ENCODE measurements at places on chromosomes 5 and 9.

DNA sequence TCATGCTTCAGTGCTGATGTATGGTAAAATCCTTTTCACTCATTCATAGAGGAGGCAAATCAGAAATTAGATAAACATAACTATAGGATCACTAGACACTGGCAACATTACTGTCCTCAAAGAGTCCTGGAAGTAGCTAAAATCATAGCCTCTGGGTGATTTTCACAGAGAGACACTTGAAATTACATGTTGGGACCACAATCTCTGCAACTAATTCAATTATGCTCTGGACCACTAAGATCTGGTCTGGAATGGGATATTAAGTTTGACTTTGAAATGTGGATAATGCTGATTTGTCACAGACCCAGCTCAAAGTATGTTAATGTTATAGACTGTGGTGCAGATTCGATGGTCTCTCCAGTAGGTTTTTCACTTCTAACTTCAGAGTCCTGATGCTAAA lies 214.6 kb upstream of the CCNH start:
- DNase-seq, result no peak

DNA sequence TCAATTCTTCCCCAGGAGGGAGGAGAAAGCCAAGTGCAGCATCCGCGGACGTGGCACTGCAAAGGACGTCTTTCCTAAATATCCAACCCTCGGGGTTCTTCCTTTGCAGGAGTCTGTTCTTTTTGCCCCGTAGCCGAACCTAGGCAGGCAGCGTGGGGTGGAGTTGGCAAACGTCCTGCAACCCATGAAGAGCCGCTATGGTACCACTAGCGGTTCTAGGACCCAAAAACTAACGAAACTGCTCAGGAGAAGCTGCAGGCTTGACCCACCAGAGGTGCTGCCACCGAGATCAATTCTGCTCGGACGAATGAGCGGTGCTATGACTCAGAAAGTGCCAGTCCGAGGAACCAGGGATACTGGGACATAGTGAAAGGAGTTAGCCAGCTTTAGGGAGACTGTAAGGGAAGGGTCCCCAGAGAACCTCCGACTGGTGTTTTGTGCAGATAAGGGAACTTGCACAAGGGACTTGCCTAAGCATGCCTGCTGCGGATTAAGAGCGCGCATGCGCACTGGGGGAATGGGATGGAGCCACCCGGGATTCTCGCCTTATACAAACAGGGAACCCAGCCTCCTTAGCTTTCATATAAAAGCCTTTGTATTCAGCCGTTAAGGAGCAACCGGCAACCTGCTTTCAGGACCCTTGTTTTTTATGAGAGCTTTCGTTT lies 32.7 kb downstream of the ANXA2R start:
- DNase-seq, result peak; percentile 96

GRCh38 chr9:108803428-108804065 lies 52.2 kb downstream of the ACTL7B start:
- no peak for DNase-seq

DNA sequence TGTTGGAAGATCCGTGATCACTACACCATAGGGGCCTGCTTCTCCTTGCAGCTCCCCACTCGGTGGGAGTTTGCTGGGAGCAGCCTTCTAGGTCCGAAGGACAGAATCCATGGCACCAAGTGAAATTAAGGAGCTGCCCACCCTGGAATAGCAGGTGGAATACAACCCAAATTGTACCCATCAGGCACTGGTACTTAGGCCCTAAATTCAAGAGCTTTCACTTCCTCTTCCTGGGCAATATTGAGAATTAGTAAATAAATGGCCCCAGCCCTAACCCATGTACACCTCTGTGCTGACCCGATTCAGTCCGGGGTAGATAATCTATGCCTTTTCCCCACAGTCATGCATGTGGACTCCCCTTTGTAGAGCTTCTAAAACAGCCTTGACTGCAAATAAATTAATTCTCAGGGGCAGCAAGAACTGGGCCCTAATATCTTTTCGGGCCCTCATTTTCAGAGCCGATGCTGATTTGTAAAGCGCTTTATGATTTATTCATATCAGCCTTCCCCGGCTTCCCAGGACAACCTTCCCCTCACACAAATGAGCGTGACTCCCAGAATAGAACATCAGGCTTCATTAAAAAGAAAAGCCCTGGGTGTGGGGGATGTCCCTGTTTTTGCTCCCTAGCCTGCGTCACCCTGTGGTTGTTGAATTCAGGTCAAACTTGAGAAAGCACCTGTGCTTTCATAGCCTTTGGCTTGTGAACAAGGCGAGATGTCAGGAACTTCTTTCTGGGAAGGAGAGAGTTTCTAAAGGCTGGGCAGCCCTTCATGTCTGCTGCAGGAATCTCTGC lies 126.1 kb upstream of the TBC1D2 start:
- DNase-seq, result no peak

- no peak for DNase-seq
These were observed 30.5 kb downstream of the JAKMIP2 start for GRCh38 chr5:147752033-147752432.

- no peak for DNase-seq
These were observed 4.2 kb downstream of the ABCA1 start for GRCh38 chr9:104923740-104924139.

DNA sequence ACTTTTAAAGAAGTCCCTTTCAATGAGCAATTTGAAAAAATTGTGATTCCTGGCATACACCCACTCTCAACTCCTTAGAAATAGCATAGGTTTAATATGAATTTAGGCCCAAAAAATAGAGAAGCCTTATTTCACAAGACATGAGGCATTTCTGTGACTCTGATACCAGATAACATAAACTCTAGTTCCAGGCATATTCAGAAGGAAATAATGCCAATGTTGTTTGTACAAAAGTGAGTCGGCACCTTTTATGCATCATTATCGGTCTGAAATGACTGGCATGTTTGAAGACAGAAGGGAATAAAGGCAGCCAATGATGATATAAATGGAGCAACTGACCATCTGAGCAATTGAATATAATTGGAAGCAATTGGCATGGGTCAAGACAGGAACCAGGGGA lies 19.4 kb upstream of the RECK start:
- no peak for DNase-seq

DNA sequence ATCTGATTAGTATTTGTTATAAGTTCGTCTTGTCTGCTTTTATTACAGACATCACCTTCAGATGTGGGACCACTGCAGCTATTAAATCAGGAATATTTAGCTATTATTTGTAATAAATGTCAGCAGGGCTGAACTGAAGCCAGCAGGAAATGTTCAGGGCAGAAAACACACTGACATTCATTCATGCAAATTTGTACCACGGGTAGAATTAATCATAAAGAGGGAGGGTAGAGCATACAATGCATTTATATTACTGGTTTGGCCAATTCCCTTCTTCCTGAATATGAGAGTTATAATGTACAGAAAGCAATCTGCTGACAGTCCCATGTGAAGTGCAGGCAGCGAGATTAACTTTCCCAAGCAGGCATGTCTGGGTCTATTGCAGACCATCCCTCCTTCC lies 117.3 kb upstream of the NUDT12 start:
- DNase-seq, result no peak

DNA sequence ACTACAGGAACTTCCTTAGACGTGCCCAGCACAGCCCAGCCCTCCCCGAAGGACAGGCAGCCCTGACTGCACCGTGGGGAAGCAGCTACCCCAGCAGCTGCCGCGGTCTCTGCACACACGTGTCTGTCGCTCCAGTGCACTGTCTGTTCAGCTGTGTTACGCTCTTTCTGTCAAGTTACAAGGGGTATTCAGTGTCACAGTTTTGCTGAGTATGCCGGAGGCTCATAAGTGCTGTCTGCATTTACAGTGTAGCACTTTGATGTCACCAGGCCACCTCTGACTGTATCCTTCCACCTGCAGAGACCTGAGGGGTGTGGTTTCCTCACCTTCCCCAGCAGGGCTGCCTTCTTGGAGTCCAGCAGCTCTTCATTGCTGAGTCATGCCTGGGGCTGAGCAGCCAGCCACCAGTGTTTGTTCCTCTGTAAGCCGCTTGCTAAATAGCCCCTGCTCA lies 126.8 kb downstream of the EHMT1 start:
- peak; percentile 66 for DNase-seq

- no peak for DNase-seq
These were observed 99.0 kb upstream of the DAB2 start for GRCh38 chr5:39523821-39524220.

DNA sequence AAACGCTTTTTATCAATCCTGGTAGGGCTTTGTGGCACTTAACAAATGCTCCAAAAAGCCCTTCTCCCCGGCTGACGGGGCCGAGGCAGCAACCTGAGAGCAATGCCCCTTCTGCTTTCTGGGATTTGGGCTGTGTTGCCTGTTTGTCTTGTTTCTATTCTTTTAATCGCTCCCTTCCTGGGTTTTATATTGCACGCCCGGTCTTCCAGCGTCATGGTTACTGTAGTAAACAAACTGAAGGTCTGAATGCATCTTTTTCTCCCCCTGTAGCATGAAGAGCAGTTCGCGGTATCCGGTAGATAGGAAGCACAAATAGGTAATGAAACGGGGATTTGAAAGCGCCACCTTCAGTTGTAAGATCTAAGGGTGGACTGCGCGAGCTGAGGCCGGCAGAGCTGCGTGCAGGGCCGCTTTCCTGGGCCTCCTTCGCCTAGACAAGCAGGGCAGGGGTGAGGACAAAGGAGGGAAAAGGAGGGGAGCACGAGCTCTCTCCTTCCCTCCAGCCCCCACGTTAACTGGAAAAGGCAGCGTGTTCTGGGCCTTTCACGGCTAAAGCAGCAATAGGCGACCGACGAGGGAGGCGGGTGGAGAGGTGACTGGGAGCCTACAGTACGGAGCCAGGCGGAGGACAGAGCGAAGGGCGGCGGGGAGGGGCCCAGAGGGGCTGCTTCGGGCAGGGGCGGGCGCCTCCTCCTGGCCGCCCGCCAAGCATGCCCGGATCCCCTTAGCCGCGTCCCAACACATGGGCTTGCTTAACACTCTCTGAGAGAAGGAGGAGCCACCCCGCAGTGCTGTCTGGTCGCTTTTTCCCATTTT lies 49.3 kb upstream of the ZNF366 start:
- DNase-seq, result peak; percentile 51

DNA sequence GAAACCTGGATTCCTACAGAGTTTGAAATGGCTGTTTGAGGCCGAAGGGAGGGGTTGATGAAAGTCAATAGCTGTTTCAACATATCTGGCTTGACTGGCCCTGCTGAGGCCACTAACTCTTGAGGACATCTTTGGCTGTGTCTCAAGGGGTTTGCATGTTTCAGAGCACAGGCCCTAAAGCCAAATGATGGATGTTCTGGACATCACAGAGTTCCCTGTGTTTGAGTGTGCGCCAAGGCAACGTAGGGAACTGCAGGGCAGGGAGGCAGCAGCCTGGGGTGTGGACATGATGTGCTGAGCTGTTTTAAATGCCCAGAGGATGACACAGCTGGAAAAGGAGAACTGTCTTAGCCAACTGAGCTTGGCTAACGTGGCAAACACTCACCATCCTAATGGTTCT lies 89.6 kb downstream of the RAPGEF1 start:
- no peak for DNase-seq

- no peak for DNase-seq
These were observed 47.1 kb upstream of the FYB1 start for GRCh38 chr5:39266442-39266841.

- no peak for DNase-seq
These were observed 92.8 kb upstream of the LRRTM2 start for GRCh38 chr5:138967791-138968448.

DNA sequence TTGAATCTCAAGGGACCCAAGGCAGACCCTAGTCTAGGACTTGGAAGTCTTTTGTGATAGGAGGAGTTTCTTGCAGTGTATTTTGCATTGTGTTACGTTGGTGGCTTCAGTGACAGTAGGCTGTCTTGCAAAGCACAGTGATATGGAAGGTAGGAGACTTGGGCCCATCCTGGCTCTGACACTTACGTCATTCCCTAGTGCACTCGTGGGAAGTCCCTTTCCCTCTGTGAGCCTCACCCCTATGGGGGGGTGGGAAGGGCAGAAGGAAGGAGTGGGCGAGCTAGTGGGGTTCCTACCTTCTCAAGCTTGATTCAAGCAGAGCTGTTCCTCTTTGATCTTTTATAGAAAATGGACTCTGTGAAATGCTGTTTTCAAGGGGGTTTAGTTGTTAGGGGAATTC lies 9.2 kb upstream of the TEX53 start:
- DNase-seq, result no peak

DNA sequence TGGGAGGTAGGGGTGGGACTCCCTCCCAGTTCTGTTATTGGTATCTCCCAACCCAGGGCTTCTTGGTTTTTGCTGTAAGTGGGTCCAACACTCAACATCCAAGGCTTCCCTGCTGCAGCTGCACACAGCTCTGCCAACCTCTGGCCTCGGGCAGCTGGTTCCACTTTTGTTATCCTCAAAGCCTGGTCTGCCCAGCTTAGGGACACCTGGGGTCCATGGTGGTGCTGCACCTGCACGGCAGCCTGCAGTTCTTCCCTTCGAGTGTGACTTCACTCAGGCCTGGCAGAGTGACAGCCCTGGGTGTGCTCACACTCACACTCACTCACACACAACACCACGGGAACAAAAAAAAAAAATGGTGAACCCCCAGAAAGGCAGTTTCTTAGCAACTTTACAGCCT lies 15.3 kb upstream of the SAP30L start:
- DNase-seq, result no peak

DNA sequence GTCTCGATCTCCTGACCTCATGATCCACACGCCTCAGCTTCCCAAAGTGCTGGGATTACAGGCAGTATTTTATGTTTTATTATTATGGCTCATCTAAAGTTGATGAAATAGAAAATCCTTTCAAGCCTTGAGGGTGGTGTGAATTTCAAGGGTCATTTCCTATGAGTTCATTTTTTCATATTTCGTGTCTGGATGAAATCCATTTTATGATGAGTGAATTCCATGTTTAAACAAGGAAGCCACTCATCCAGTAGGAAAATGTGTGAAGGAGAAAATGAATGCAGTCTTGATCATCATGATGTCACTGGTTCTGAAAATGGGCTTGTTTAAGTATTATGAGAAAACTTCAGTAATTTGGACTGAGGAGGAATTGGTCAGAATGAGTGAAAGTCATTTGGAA lies 74.6 kb upstream of the ZSWIM6 start:
- no peak for DNase-seq

DNA sequence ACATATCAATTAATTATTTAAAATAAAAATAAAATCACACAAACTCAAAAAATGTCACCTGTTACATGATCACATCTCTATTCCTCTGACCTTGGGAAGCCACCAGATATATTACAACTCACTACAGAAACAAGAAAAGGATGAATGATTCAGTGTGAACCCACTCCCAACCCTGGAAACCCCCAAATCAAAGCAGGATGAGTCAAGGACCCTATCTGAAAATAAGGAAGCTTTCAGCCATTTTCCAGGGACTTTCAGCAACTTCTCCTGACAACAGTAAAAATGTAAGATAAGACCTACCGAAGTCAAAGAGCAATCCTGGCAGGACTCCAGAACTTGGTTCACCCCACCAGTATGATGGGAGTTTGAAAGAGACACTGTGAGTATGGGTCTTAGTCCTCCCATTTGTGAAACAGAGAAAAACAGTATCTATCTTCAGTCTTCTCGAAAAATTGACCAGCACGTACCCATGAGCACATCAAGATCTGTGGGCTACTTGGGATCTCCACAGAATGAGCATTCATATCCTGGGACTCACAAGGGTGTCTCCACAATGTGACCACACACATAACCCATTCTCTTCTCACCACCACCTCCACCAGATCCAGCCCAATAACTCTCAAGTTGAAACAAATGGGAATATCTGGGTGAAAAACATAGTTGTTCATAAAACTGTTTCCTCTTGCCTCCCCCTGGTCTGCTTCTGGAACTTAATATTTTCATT lies 9.9 kb downstream of the NRG2 start:
- DNase-seq, result no peak

- peak; percentile 64 for DNase-seq
These were observed 19.3 kb downstream of the RFK start for GRCh38 chr9:76374783-76375559.

GRCh38 chr5:95261437-95262175 lies 23.3 kb downstream of the MCTP1 start:
- DNase-seq, result peak; percentile 89

- DNase-seq, result peak; percentile 60
These were observed 10.4 kb downstream of the ZNF618 start for GRCh38 chr9:113886466-113886865.

All from common myeloid progenitor, CD34-positive (primary cell).